ENCODE measurements at places on chromosomes 5 and 9. TPM values are rescaled to one million over a fixed set of nuclear protein-coding genes. Genes with fewer than 3 reads are reported as not detected.

GRCh38 chr5:54852007-54852406, 133.4 kb downstream of the ESM1 start:
- no peak for DNase-seq

GRCh38 chr5:122151640-122152039, 22.3 kb downstream of the ZNF474 start:
- DNase-seq: no peak

GRCh38 chr9:116232424-116233159, 79.0 kb downstream of the PAPPA start:
- DNase-seq: no peak

DNA sequence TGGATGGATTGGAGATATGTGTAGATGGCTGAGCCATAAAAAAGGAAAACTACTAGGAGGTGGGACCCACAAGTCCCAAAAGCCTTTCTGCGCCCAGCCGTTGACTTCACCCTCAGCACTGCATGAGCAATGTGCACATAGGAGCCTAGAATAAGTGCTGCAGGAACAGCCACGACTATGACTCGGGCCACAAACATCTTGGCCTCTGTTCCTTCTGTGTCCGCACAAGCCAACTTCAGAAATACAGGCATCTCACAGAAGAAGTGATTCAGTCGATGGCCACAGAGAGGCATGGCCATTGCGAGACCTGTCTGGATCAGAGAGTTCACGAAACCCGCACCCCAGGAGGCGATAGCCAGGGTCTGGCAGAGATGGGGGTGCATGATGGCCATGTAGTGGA, 587 bp downstream of the OR2Y1 start:
- no peak for DNase-seq

DNA sequence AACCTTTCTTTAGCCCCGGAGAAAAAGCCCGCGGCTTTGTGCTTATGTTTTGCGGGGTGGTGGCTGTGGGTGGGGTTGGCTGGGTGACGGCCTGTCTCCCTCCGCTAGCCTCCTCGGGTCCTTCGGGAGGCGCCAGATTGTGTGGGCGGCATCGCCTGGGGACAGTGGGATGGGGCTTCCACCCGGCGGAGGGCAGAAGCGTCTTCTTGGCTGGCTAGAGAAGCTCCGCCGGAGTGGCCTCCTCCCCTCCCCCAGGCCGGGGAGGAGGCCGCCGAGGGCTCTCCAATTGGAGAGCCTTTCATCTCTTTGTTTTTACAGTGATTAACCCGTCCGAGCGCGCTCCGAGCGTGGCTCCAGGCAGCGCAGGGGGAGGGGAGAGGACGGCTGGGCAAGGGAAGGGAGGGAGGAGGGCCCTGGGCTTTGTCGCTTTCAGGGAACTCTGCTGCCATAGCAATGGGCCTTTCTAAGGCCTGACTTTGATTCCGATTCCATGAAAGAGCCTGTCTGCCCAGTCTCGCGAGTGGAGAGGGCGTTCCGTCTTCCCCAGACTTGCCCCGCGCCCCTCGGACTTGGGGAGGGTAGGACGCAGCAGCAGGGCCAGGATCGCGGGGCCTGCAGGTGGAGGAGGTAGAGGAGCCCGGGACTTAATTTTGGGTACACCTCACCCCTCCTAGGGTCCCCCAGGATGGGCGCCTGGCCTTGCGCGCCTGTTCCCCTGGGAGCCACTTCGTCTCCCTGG, 36.7 kb upstream of the TIFAB start:
- no peak for DNase-seq

DNA sequence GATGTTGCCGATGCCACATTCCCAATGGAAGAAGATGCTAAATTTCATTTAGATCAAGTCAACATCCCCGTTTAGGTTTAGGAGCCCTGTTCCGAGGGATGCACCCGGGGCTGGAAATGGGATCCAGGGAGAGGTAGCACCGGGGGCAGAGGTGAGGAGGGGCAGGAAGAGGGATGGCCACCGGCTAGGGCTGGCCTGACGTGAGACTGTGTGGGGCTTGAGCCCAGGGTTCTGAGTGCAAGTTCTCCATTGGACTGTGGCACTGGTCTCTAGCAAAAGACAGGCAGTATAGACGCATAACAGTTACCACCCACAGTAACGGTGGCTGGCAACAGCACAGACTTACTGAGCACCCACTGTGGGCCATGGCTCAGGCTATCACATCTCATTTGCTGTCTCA, 209.0 kb upstream of the MVB12B start:
- DNase-seq: no peak

GRCh38 chr9:33273266-33273971, 8.6 kb downstream of the CHMP5 start:
- no peak for DNase-seq

- DNase-seq: no peak
These were observed 5.3 kb downstream of the SARDH start for GRCh38 chr9:133732639-133733408.

DNA sequence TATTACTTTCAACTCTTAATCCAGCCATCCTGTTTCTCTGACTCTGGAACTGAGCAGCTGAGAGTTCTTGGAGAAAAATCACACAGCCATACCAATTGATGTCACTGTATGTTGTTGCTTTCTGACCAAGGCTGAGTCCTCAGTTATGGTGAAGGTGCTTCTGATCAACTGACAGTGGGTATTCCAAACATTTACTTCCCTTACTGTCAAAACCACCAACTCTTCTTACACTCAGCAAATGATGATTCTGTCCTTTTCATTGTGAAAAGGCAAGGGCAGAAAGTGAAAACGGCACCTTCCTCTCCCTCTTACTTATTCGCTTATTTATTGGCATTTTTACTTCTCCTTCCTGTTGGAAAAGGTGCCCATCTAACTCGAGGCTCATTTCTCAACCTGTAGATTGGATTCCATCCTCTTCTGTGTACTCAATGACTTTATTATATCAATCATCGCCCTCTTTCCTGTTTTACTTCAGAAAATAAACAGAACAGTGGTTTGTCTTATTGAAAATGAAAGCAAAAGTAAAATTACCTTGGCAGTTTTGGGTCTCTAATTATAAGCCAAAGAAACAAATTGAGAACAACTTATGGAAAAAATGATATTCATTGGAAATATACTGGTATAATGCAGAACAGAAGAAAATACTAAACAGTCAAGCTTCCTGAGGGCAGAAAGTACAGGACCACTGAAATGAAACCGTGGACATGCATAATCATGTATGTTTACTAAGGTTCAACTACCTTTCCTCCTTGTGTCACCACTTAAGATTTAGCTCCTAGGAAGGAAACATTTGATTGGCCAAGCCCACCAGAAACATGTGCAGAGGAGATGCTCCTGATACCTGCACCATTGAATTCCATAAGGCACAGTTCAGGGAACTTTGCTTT, 104.5 kb upstream of the CHD1 start:
- DNase-seq: no peak

- DNase-seq: no peak
These were observed 433.0 kb downstream of the PDE4D start for GRCh38 chr5:59460368-59461153.

DNA sequence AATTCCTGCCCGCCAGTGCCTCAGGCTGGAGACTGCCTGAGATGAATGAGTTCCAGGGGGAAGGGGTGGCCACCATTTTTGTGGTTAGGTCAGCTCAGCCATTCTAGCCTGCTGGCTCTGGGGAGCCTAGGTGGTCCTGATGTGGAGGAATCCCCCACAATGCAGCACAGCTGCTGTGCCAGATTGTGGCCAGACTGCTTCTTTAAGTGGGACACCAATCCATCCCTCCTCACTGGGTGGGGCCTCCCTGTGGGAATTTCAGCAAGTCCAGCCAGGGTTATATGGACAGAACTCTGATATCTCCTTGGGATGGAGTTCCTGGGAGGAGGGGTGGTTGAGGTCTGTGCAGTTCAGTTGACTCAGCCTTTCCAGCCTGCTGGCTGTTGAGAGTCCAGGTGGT, 51.2 kb upstream of the DAP start:
- no peak for DNase-seq

DNA sequence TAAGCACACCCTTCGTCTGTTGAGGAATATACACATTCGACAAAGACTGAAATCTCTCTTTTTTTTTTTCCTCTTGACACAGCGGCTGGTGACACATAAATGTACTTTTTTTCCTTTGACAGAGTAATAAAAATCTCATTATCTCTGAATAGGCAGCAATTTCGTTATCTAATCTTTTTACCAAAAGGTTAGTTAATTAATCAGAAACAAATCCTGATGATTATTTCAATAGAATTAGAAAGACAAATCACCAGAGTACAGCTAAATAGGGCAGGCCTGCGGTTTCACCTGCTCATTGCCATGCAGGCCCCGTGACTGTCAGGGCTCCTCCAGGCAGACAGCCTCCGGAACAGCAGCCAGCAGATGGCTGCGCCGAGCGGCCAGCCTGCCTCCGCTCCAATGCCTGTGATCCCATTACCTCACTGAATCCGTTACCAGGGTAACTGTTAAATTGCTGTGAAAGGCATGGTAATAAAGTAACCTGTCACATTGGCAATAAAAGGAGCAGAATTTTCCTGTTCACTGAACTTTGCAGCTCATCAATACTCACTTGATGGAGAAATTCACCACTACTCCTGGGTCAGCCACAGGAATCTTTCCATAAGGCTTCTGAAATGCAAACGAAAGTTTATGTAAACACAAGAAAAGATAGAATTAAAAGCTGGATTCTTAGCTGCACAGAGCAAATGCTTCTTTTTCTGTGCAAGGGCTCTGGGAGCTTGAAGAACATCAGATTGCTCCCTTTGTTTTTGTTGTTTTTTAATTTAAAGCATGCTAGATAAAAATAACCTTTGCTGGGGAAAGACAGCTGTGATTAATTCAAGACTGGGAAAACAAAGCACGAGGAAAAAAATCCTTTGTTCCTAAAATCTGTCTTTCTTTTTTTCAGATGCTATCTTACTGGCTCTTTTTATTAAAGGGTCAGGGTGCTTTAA, 666.4 kb upstream of the ZNF608 start:
- DNase-seq: peak; percentile 91

GRCh38 chr9:110809038-110809595, 140.5 kb downstream of the MUSK start:
- DNase-seq: no peak

- no peak for DNase-seq
These were observed 65.5 kb downstream of the NR3C1 start for GRCh38 chr5:143337946-143338345.

GRCh38 chr9:20981486-20981885, 50.0 kb downstream of the HACD4 start:
- no peak for DNase-seq

DNA sequence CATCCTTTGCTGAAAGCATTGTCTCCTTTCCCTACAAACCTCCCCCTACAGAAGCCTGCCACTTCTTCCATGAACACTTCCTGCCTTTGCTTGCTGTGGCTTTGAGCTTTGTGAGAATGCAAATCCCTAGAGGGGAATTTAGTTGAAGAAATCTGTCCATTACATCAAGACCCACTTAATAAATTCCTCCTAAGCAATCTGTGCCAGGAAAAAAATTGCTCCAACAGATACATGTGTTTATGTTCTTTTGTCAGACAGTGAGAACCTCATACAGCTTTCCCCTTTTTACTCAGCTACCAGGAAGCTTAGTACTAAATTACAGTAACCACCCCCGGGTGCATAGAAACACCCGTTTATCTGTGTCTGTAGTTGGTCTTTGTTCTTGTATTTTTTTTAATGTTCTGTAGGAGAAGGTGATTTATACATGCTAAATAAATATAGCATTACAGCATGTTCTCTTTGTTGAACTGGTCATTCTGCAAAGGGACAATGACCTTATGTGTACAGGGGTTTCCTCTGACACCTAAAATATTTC, 43.9 kb downstream of the SH3TC2 start:
- DNase-seq: peak; percentile 51

- DNase-seq: no peak
These were observed 355.4 kb upstream of the SLC24A2 start for GRCh38 chr9:20144197-20144596.

DNA sequence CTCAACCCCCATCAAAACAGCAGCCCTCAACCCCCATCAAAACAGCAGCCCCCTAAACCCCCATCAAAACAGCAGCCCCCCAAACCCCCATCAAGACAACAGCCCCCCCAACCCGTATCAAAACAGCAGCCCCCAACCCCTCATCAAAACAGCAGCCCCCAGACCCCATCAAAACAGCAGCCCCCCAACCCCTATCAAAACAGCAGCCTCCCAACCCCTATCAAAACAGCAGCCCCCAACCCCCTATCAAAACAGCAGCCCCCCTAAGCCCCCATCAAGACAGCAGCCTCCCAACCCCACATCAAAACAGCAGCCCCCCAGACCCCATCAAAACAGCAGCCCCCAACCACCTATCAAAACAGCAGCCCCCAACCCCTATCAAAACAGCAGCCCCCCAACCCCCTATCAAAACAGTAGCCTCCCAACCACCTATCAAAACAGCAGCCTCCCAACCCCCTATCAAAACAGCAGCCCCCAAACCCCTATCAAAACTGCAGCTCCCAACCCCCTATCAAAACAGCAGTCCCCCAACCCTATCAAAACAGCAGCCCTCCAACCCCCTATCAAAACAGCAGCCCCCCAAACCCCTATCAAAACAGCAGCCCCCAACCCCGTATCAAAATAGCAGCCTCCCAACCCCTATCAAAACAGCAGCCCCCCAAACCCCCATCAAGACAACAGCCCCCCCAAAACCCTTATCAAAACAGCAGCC, 1.2 kb downstream of the TPPP start:
- DNase-seq: no peak

Gene TMEM252
- total RNA-seq: not detected

Gene TMC1
- 0.25 TPM for total RNA-seq

Gene CDH10
- under 0.01 TPM for total RNA-seq

Gene GTF2H2C
- 25.3 TPM for total RNA-seq

Gene GHR
- 3.1 TPM for total RNA-seq
